ENCODE measurements at places on chromosomes 7 and 10. TPM values are rescaled to one million over a fixed set of nuclear protein-coding genes. Genes with fewer than 3 reads are reported as not detected.

Gene KLF14
- total RNA-seq = not detected

Gene NCAPG2
- 6.5 TPM for total RNA-seq

DNA sequence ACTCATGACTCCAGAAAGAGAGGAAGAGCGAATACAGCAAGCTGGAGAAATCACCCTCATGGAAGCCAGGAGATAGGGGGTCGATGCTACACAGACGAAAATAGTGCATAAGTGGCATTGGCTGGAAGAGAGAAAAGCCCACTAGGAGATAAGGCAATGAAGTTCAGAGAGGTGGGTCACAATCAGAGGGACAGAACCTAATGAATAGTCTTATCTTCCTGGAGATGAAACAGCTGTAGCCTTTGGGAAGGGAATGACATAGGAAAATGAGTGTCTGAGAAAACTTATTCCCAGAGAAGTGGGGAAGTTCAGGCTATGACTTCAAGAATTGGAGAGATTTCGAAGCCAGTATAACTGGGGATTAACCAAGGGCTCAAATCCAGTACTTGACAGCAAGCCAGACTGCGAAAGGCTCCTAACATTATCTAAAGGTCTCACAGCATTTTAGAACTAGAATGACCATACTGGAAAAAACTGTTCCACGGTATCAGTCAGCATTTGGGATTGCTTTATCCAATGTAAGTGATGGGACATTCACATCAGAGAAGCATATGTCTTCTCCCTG, 211.1 kb downstream of the ZNF365 start:
- DNase-seq = no peak

DNA sequence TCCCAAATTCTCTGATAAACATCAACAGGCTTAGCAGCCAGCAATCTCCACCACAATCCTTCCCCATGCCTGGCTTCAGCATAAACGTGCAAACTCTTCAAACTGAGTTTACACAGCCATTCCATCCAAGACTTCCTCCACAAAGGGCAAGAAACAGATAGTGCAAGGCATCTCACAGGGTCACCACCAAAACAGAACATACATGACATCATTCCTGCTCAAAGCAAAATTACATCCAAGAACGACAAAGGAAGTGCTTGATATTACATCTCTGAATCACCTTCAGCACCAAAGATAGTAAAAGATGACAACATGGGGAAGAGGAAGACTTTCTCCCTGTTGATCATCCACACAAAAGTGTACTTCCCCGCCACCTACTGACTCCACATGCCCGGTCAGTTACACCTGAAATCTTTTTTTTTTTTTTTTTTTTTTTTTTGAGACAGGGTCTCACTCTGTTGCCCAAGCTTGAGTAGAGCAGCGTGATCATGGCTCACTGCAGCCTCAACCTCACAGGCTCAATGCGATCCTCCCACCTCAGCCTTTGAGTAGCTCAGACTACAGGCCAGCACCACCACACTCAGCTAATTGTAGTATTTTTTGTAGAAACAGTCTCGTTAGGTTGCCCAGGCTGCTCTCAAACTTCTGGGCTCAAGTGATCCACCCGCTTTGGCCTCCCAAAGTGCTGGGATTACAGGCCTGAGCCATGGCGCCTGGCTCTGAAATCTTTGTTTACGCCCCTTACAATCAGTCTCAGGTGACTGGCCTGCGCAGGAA, 127.5 kb downstream of the PARD3 start:
- DNase-seq = no peak

DNA sequence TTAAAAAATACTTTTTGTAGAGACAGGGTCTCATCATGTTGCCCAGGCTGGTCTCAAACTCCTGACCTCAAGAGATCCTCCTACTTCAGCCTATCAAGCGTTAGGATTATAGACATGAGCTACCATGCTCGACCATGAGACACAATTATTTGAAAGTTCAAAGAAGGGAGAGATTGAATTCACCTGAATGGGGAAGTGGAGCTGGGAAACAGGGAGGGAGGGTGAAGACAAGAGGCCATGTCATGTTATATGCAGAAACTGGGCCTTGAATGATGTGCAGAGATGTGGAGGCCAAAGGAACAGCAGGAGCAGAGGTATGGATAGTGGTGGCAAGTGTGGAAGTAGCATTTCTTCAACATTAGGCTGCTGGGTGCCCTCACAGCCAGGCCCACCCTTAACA, 18.7 kb upstream of the CYCS start:
- DNase-seq = no peak

GRCh38 chr7:64515330-64515729, 47.5 kb downstream of the ZNF680 start:
- DNase-seq = no peak

All from upper lobe of right lung (tissue), 1 donor.